ENCODE measurements at places on chromosomes 11 and 22. TPM values are rescaled to one million over a fixed set of nuclear protein-coding genes. Genes with fewer than 3 reads are reported as not detected.

- DNase-seq: no peak
- no peak overlapping the region for H3K27ac ChIP-seq
- no peaks in the 10 kb centered on the region for H3K36me3 ChIP-seq
- no peak overlapping the region for H3K4me3 ChIP-seq
Observed at GRCh38 chr11:128670631-128671030, 23.2 kb upstream of the FLI1 start.

The FADS1 gene
- 114 TPM for total RNA-seq

DNA sequence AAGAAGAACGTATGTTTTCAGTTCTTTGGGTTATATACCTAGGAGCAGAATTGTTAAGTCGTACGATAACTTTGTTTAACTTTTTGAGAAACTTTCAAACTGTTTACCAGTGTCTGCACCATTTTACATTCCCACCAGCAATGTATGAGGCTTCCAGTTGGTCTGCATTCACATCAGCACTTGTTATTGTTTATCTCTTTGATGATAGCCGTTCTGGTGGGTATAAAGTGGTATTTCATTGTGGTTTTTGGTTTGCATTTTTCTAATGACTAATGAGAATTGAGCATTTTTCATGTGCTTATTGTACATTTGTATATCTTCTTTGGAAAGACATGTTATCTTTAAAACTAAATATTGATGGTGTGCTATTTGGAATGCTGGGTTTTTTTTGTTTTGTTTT lies 59.8 kb downstream of the KDM2A start:
- DNase-seq: no peak
- peaks cover 8% of the 10 kb centered on the region for H3K4me1 ChIP-seq
- H3K27ac ChIP-seq: no peak overlapping the region
- no peak overlapping the region for H3K4me3 ChIP-seq

The MN1 gene
- 9.1 TPM for total RNA-seq

The KCNE3 gene
- 0.28 TPM for total RNA-seq

The INPP5J gene
- total RNA-seq: 1.7 TPM

- H3K4me1 ChIP-seq: peaks cover 9% of the 10 kb centered on the region
- no peak overlapping the region for H3K27ac ChIP-seq
- H3K27me3 ChIP-seq: no peaks in the 10 kb centered on the region
- H3K4me3 ChIP-seq: no peak overlapping the region
- H3K36me3 ChIP-seq: peaks cover 19% of the 10 kb centered on the region
Observed at GRCh38 chr11:74953451-74953850, 4.4 kb downstream of the SPCS2 start.

The GPHA2 gene
- total RNA-seq: 2.1 TPM
